ENCODE measurements at places on chromosomes 6 and 20. TPM values are rescaled to one million over a fixed set of nuclear protein-coding genes. Genes with fewer than 3 reads are reported as not detected.

DNA sequence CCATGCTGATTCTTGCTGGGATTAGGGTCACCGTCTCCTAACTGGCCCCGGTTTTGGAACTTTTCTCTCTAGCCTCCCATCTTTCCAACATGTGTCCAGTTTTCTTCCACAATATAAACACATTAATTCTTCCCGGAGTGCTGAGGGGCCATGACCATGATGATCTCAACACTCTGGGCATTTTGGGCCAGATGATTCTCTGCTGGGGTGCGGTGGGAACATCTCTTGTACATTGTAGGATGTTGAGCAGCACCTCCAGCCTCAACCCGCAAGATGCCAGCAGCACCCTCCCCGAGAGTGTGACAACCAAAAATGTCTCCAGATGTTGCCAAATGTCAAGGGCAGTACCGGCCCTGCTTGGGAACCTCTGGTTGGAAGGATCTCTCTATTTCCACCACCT lies 164.8 kb downstream of the TFAP2C start:
- no peak for DNase-seq

The OR2H1 gene
- not detected for total RNA-seq

DNA sequence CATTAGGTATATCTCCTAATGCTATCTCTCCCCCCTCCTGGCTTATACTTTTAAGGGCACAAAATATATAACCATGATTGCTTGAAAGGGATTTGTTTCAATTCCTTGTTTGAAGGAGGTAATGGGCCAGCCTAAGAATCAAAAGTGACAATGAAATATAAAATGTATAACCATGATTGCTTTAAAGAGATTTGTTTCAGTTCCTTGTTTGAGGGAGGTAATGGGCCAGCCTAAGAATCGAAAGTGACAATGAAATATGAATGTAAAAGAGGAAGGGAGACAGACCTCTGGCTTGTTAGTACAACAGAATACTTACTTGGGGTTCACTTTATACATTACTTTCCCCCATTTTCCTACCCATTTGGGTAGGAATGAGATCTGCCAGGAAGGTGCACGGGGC lies 55.5 kb downstream of the FOXC1 start:
- no peak for DNase-seq

DNA sequence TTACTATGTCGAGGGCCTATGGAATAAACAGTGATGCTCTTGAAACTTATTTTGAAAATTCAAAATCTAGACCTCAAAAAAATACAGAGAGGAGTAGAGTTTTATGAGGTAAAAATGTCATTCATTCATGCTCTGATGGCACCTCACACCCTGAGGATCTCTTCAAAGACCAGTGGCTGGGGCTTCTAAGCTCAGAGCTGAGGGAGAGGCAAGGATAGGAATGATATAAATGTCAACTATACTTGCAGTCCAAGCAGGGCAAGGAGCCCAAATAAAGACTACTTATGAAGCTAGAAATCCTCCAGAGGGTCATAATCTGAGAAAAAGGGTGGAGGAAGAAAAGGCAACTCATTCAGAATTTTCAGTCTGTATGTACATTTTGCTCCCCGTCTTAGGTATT lies 136.7 kb upstream of the CARMIL1 start:
- DNase-seq, result no peak

- DNase-seq, result no peak
These were observed 17.5 kb downstream of the PPARD start for GRCh38 chr6:35359744-35360348.

DNA sequence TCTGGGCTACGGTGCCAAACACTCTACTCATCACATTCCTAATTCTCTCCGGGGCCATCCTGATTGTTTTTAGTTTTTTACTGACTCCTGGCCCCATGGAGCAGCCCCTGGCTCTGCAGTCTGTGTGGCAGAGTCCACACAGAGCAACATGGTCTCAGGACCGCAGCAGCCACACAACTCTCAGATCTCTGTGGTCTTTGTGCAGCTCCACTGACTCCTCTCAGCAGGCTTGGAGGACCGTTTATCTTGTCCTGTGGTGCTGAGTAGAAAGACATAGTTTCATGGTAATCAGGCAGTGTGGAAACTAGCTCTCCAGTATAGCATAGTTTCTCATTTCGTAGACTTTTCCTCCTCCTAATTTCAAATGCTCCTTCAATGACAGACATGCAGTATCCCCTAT lies 168.4 kb downstream of the EDN1 start:
- no peak for DNase-seq

- DNase-seq, result no peak
These were observed 38.9 kb upstream of the HDGFL1 start for GRCh38 chr6:22530506-22530905.

The CDH26 gene
- total RNA-seq, result 6.5 TPM

GRCh38 chr6:104522533-104522932 lies 337.2 kb downstream of the HACE1 start:
- no peak for DNase-seq

- no peak for DNase-seq
These were observed at the start of gene POM121L2 for GRCh38 chr6:27312146-27312949. POM121L2 (minus strand) TSS chr6:27312273; CDS start chr6:27312170, 103 bp downstream.

The TMEM74B gene
- 2.5 TPM for total RNA-seq

GRCh38 chr6:153130515-153131036 lies 506 bp downstream of the RGS17 start:
- DNase-seq, result no peak

DNA sequence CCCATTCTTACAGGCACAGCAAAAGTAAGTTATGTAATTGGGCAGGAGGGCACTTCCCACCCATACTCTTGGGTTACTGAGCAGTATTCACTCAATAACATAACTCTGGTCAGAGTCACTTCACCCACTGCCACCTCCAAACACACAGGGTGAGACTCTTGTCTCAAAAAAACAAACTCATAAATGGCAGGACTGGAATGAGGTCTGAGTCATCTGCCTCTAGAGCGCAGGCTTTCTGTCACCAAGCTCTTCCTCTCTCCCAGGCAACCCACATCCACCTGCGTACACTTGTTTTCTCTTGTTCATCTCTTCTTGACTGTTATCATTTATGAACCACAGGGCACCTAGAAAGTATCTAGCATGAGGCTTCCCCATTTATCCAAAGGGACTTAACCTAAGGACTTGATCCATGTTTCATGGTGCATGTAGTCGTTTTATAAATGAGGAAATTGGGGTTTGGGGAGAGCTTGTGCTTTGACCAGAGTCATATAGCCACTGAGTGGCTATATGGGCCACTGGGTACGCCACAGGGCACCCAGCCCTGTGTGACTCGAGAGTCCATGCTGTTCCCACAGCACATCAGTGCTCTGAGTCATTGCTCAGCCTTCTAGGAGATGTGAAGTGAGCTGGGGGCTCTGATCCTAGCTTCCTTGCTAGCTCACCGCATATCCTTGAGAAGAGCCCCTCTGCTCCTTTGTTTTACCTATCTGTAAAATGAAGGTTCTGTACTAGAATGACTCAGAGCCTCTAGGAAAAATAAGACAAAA lies 22.4 kb downstream of the C20orf173 start:
- no peak for DNase-seq

The PSORS1C2 gene
- total RNA-seq, result 2.9 TPM

The TFAP2D gene
- total RNA-seq, result not detected

GRCh38 chr6:161204866-161205557 lies 68.8 kb downstream of the AGPAT4 start:
- DNase-seq, result no peak

GRCh38 chr6:31597006-31597405 lies 4.2 kb upstream of the NCR3 start:
- no peak for DNase-seq

DNA sequence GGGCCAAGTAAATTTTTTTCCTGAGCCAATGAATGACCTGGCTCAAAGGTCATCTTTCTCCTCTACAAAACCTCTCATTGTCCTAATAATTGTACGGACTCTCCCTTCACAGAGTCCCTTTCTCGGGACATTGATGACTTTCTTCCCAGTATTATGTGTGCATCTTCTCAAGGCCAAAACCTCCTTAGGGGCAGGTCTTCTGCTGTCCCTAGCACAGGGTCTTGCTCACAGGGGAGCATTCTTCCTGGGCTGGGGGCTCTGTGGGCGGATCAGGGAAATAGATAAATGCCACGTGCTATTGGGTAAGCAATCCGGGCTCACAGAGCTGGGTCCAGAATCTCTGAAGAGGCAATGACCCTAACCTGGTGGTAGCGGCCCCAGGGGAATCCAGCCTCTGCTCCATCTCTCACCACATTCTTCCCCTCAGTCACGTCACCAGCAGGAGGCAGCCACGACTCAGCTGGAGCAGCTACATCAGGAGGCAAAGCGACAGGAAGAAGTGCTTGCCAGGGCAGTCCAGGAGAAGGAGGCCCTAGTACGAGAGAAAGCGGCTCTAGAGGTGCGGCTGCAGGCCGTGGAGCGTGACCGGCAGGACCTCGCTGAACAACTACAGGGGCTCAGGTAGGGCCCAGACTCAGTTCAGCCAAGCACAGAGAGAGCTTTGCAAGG lies 23.5 kb downstream of the CEP250 start:
- DNase-seq, result no peak

DNA sequence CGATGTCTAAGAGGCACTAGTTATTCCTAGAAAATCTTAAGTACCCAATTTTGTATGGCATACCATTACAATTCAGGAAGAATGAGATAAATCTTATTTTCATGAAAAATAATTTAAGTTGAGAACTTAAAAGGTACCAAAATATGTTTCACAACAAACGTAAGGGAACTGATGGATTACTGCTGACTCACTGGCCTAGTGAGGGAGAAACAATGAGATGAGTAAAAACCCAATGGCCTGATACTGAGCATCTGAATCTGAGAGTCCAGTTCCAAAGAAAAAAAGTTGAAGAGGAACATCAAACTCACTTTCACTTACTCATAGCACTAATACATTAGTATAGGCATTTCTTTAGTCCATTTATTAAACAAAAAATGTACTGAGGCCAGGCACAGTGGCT lies 56.0 kb downstream of the MDN1 start:
- DNase-seq, result no peak

- no peak for DNase-seq
These were observed 57.6 kb downstream of the NOL4L start for GRCh38 chr20:32527447-32528055.

The NRSN1 gene
- total RNA-seq, result 0.39 TPM

DNA sequence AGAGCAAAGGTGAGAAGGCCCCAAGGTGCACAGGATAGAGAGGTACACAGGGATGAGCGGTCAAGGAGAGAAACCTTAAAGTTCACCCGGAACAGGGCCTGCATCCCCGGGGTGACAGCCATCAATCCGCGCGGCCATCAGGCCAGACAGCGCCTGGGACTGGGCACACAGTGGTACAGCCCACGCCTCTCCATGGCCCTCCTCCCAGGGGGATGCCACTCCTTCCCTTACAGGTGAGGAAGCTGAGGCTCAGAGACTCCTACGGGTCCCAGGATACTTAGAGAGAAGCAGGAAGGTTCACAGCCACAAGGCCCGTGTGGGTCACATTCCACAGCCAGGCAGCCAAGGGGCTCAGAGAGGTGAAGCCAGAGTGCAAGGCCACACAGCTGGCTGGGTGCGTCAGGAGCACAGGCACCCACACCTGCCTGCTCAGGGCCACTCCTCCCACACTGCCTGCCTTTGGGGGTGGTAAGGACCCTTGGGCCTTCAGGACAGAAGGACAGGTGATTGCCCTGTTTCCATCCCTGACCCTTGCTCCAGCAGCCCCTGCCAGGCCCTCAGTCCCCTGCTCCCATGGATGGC lies 14.7 kb downstream of the FRMD1 start:
- no peak for DNase-seq

- DNase-seq, result no peak
These were observed 204.5 kb downstream of the FNDC1 start for GRCh38 chr6:159373670-159374069.

DNA sequence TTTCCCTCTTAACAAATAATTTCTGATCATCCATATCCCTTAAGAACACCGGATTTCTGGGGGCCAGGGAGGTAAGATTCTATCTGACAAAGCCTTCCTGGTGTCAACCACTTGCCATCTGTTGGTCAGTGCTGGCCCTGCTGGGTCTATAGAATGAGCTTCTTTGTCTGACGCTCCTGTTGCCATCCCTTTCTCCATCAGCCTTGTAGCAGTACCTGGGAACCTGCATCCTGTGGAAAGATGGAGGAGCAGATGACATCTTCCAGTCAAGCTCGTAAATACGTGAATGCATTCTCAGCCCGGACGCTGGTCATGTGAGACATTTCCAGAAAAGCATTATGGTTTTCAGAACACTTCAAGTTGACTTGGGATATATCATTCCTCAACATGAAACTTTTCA lies 36.6 kb downstream of the MYB start:
- DNase-seq, result no peak

DNA sequence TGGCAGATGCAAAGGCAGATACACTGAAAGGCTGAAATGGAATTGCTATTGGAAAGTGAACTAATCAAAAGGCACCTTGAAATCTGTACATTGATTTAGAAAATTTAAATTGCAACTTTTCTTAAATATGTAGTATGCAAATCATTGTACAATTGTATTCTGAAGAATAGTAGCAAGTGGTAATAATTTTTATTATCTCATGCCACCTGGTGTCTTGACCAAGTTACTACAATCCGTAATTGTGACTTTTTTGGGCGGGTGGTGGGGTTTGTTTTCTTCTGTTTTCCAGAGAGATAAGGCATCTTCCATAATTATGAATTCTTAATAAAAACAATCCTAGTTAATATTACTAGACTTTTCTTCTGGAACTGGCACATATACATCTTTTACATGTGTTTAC lies 12.5 kb upstream of the BCKDHB start:
- no peak for DNase-seq

DNA sequence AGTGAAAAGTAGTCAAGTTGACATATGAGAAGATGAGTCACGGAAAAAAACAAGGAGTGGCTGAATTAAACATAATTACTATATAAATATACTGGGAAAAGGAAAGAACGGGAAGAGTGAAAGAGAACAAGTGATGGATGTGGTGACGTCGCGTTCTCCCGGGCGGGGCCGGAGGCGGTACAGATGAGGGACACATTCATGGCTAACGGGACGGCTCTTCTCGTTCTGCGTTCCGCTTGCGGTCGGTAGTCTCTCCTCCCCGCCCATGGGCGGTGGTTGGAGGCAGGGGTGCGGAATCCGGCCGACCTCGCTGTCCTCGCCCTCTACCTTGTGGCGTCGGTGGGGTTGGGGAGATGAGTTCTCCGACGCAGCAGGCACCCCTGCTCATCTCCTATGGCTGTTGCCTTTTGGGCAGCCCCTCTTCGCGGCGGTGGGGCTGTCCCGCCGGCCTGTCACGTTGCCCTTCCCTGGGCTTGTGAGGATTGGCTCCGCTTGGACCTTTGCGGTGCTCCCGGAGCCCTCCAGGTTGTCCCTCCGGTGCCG lies 22.5 kb downstream of the HLA-G start:
- DNase-seq, result no peak

GRCh38 chr6:33314943-33315792 lies 1.3 kb upstream of the TAPBP start:
- DNase-seq, result no peak

- DNase-seq, result peak; percentile 70
These were observed 33.1 kb upstream of the TMEM30A start for GRCh38 chr6:75317503-75318206.

DNA sequence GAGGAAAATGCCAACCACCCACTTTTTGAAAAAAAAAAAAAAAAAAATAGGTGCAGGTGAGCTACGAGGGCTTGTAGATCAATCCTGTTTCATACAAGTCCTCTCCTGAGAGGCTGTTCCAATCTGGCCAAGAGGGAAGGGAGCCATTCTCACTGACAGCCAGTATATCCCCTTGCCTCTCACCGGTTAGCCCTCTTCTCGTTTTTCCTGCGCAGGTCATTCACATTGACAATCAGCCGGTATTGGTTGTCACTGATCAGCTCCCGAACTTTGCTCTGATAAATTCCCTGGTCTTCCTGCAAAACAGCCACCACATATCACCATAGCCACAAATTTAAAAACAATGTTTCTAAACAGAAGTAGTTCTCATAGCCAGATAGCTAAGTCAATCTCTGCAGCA lies 1.4 kb downstream of the MCM3 start:
- no peak for DNase-seq
